ENCODE measurements at places on chromosomes 12 and 14.

- no peak for DNase-seq
Measured at GRCh38 chr14:74394549-74394948, 31.5 kb downstream of the SYNDIG1L start.

- DNase-seq, result no peak
Measured at GRCh38 chr12:118549510-118549980, 173.2 kb downstream of the SUDS3 start.

- no peak for DNase-seq
Measured at GRCh38 chr14:52240623-52241022, 26.9 kb upstream of the PTGDR start.

DNA sequence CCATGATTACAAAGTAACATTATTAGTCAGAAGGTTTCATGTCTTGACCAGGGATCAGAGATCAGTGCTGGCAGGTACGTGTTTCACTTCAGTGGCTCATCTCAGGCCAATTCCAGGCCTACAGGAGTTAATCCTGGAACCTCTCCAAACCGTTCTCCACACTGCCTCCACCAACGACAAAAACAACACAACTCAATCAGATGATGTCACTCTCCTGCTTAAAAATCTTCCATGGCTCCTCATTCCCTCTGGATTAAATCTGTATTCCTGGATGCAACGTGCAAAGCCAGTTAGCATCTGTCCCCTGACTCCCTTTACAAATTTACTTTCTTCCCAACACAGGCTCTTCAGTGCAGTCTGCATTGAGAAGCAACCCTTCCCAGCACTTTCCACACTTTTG lies 34.3 kb upstream of the TXNRD1 start:
- DNase-seq, result no peak

GRCh38 chr14:88232771-88233170 lies 90.3 kb downstream of the KCNK10 start:
- no peak for DNase-seq

DNA sequence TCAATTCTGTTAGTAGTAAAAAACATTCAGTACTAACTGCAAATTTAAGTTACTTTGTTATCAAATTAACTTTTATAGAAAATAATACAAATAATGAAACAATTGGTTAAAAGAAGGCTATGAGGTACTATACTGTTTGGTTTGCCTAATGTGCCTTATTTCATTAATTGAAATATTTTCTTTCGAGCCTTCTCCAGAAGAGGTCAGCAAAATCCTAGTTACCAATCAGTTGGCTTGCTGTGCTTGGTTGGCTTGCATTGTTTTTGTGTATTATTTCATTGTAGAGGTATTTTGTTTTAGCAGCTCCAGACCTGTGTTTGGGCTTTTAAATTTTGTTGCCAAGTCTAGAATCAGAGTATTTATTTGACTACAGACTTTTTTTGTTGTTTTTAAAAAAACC lies 68.5 kb downstream of the AEBP2 start:
- DNase-seq, result peak; percentile 38

DNA sequence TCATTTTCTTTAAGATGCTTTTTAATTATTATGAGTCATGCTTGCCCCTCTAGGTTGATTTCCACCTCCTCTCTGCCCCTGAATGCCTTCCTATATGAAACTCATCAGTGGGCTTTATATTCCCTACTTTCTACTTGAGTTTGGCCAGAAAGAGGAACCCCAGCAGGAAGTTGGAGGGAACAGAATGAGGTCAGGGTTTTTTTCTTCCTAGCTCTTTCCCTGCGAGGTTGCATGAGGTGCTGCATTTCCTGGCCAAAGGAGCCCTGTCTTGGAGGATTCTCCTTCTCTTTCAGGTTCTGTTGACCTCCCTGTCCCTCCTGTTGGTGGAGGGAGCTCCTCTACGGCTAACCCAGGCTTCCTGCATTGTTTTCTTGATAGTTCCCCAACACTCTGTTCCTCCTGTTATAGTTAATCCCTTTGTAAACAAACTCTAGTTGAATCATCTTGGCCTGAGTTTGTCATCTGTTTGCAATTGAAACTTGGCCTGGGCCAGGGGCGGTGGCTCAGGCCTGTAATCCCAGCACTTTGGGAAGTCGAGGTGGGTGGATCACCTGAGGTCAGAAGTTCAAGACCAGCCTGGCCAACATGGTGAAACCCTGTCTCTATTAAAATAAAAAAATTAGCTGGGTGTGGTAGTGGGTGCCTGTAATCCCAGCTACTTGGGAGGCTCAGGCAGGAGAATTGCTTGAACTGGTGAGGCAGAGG lies 15.3 kb upstream of the SPIC start:
- DNase-seq, result no peak

- no peak for DNase-seq
Measured at GRCh38 chr14:23641915-23642588, 5.9 kb downstream of the DHRS2 start.

DNA sequence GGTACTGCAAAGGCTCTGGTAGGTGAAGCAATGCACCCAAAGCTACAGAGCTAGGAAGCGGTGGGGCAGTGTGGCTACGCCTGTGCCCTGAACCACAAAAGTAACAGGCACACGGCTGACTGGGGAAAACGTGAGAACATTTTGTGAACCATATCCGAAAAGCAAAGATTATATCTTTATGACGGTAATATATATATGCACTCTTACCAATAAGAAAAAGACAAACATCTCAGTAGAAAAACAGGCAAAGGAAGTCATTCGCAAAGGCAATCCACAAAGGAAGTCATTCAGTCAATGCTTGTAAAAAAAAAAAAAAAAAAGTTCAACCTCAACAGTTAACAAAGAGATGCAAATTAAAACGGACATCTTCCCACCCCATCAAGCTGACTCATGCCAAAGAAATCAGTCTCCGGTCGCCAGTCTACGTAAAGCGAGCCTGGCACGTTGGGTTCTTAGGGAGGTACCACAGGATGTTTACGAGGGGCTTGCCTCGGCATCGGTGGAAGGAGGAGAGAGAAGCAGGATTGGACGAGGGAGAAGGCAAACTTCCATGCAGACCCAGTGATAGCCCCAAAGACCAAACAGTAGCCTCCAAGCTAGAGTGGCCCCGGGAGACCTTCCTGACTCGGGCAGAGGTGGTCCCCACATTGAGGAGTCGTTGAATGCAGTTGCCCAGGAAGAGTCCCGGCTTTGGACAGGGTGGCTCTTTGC lies 39.4 kb upstream of the PPP2R5C start:
- peak; percentile 99 for DNase-seq

- DNase-seq, result no peak
Measured at GRCh38 chr14:38405851-38406635, 150.2 kb upstream of the CLEC14A start.

- no peak for DNase-seq
Measured at GRCh38 chr14:66228267-66228970, 257.8 kb upstream of the CCDC196 start.

- no peak for DNase-seq
Measured at GRCh38 chr14:103107941-103108748, 13.6 kb downstream of the EXOC3L4 start.

DNA sequence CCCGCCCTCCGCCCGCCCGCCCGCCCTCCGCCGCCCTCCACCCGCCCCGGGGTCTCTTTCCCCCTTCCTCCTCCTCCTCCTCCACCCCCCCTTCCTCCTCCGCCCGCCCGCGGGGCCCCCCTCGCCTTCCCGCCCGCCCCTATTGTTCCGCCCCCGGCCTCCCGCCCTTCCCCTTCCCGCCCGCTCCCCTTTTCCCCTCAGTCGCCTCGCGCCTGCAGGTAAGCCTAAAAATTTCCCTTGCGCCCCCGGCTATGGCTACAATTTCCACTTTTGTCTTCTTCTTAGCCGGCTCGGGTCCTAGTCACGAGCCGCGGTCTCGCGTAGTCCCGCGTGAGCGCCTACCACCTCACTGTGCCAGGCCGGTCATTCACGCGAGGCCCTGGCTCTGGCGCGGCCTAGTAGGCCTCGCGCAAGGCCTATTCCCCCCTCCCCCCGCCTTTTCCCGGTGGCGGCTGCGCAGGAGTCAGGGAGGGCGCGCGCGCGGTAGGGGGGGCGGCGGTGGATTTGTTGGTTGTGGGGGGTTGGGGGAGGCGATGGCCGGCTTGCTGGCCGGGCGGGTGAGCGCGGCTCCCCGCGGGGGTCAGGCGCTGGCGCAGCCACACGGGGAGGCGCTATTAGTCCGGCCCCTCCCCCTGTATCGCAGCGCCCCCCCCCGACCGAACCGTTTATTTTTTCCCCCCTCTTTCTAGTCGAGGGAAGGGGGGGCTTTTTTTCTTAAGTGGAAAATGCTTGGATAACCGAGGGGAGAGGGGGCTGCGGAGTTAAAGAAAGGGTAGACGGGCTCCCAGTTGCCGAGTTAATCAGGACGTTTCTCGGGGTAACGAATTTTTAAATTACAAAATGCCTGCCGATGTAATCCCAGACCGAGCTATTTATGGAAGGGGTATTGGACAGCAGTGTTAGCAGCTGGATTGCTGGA lies 516 bp downstream of the PCBP2 start:
- DNase-seq, result peak; percentile 88

- peak; percentile 20 for DNase-seq
Measured at GRCh38 chr12:62562846-62563245, 96.2 kb downstream of the MON2 start.

DNA sequence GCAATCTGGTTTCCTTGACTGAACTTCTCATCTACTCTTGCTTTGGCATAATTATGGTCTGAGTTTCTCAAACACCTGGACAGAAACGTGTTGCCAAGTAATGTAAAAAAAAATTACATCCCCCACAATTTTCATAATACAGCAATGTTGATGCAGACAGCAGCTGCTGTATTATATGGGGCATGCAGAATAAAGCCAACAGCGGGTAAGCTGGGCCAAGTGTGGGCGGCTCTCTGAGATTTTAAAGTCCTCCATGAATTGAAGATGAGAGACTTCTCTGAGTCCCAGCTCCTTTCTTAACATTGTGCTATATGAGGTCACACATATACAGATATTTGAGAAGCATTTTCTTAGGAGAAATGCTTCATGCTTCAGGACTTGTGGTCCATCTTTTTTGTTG lies 881.2 kb downstream of the GALC start:
- no peak for DNase-seq

- no peak for DNase-seq
Measured at GRCh38 chr12:92668739-92669138, 34.0 kb upstream of the PLEKHG7 start.

DNA sequence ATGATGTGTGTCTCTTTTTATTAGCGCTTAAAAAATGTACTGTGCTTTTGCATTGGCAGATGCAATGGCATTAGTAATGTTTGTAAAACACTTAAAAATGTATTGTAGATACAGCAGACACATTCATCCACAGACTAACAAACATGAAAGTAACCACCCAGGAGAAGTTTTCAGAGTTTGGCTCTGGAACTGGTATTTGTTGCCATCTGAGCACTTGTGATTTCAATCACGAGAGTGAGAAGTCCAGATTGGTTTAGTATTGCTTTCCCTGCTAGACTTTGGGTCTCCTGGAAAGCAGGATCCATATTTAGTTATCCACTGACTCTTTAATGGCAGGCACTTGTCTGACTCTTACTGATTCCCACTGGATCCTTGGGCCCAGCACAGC lies 13.2 kb downstream of the RASSF8 start:
- DNase-seq, result no peak

DNA sequence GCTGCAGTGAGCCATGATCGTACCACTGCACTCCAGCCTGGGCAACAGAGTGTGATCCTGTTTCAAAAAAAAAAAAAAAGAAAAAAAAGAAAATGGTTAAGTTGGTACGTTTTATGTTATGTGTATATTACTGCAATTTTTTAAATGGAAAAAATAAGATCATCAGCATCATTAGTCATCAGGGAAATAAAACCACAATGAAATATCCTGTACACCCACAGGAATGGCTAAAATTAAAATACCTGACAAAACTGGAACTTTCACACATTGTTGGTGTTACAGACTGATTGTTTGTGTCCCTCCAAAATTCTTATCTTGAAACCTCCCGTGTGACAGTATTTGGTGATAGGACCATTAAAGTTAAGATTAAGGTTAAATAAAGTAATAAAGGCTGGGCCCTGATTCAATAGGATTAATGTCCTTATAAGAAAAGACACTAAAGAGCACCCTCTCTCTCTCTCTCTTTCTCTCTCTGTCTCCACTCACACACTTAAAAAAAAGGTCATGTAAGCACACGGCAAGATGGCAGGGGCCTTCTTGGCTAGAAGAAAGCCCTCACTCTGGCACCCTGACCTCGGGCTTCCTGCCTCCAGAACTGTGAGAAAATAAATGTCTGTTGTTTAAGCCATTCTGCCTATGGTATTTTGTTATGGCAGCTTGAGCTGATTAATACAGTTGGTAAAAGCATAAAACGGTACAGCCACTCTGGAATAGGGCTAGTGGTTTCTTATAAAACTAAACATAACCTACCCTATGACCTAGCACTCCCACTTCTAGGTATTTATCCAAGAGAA lies 48.3 kb upstream of the ZFP36L1 start:
- no peak for DNase-seq

DNA sequence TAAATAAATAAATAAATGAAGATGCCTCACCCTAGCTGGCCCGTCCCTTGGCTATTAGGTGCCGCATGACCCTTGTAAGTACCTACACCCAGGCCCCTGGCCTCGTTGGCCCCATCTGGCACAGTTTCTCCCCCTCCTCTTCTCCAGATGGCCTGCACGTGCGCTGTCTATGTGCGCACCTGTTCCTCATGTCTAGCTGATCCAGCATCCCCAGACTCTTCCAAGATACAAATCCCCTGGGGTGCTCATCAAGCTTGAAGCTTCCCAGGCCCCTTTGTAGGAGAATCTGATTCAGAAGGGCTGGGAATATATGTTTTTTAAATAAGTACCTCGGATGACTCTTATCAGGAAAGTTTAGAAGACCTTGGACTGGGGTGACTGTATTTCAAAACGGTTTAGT lies 133.3 kb downstream of the CHST11 start:
- DNase-seq, result no peak

DNA sequence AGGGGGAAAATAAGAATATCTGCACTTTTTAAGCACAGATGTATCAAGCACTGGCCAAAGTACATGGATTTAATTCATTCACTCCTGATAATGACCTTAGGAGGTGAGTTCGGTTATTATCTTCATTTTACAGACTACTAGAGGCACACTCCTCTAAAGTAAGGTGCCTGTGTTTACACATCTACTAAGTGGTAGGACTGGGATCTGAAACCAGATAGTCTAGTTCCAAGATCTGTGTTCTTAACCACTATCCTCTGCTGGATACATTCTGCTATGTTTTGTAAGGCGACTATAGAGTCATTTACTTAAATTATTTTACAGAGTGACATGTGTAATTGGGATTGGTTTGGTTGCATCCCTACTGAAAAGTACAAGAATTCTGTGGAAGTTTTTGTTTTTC lies 175.3 kb downstream of the ESR2 start:
- DNase-seq, result no peak

GRCh38 chr14:63659726-63660125 lies 18.1 kb upstream of the WDR89 start:
- peak; percentile 95 for DNase-seq

- DNase-seq, result no peak
Measured at GRCh38 chr14:63362389-63362819, 43.7 kb upstream of the GPHB5 start.

GRCh38 chr14:66746316-66747006 lies 238.5 kb downstream of the GPHN start:
- DNase-seq, result peak; percentile 63

GRCh38 chr12:111904446-111904975 lies 62.5 kb downstream of the MAPKAPK5 start:
- DNase-seq, result no peak

- DNase-seq, result no peak
Measured at GRCh38 chr12:71474791-71475190, 35.2 kb downstream of the LGR5 start.
